ENCODE measurements at places on chromosomes 5 and 9.

DNA sequence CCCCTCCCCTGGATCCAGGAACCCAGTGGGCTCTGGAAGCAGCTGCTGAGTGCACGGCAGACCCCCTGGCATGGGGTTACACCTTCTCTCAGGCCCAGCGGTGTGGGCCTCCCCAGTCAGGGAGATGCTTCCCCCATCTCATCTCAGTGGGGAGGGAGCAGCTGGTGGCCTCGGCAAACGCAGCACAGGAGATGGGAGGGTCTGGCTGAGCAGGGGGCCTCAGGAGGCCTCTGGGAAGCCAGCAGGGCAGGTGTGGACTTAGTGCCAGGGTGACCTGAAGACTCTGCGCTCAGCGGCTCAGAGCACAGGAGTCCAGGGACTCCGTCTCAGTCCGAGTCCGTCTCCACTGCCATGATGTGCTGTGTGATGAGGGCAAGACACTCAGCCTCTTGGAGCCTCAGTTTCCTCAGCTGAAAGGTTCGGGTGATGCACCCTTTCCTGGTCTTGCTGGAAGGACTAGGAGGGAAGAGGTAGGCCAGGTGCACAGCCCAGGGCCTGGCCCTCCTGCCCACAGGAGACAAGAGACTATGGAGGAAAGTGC is 100.6 kb downstream of the GTF3C4 start:
- DNase-seq, result no peak

DNA sequence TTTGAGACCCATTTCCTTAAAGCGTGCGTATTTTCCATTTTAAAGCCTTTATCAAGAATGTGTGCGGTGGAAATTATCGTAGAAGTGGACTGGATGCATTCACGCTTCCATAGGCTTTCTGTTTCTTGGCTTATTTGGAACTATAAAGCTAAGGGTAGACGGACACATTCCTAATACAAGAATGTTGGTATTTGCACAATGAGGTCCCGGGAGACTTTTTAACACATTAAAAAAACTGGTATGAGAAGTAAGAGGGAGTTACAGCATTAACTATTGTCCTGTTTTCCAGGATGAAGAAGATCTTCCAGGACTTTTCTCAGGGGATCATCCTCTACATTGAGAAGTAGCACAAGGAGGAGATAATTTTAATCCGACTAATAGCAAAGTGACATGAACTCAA is 653.0 kb downstream of the MTRR start:
- no peak for DNase-seq

- DNase-seq, result no peak
These were observed 31.2 kb upstream of the ADRA1B start for GRCh38 chr5:159884917-159885620.

DNA sequence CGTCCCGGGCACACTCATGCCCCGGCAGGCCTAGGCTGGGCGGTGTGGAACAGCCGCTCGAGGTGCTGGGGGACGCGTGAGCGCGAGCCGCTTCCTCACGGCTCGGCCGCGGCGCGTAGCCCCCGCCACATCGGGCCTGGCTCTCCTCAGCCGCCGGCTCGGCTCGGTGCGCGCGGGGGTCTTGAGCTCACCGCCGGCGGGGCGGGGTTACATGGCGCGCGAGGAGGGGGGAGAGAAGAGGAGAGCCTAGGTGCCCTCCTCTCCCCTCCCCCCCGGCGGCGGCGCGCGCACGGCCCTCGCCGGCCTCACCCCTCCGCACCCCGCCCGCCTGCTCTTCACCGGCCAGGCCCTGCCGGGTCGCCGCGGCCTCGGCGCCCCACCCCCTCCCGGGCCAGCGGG is 7.7 kb downstream of the RANBP6 start:
- peak; percentile 71 for DNase-seq

DNA sequence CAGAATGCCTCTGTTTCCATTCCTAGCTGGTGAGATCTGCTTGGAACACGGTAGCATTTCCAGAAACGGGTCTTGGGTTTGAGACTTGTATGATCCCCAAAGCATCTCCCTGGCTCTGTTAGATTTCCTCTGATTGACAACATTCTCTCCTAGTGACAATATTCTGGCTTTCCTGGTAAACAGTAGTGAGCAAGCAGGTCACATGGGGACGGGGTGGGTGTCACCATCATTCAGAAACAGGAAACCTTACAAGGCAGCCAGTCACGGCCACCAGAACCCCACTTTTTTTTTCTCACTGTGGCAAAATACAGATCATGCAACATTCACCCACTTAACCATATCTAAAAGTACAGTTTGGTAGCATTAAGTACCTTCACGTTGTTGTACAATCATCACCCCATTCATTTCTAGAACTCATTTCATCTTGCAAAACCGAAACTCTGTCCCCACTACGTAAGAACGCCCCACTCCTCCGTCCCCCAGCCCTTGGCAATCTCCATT is 90.1 kb upstream of the LMX1B start:
- no peak for DNase-seq

- DNase-seq, result no peak
These were observed 162.9 kb downstream of the TTLL11 start for GRCh38 chr9:121929893-121930875.

GRCh38 chr5:132024789-132025402 is 13.4 kb upstream of the ACSL6 start:
- no peak for DNase-seq

DNA sequence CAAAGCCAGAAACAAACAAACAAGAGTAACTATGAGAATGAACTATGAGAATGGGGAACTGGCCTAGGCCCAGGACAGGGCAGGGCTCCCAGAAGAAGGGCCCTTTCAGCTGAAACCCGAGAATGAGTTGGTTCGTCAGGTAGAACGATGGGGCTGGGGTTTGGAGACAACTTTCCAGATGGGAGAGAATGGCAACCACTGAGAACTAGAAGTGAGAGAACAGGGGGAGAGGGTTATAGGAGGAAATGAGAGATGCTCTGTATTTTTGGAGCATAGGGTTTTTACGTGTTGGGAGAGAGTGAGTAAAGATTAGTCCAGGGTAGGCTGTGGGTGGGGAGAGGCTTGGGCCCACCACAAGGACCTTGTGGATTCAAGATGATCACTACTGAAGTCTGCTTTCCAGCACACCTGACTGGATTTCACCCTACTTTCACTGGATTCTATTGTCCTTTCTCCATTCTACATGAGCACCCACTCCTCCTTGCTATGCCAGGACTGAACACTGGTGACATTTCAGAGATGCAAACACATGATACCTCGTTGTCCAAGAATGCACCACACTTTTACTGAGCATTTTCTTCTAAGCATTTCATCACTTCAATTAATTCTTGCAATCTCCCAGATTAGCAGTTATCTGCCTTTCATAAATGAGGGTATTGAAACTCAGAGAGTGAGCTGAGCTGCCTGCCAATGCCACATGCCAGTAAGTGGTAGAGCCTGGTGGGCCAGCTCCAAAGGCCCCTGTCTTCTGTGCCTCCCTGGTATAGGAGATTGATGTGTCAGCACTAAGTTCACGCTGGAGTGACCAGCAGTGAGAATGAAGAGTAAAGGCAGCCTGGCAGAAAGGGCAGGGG is 3.2 kb upstream of the TMEM268 start:
- no peak for DNase-seq

- no peak for DNase-seq
These were observed 128.7 kb downstream of the NIPBL start for GRCh38 chr5:37005252-37005651.

DNA sequence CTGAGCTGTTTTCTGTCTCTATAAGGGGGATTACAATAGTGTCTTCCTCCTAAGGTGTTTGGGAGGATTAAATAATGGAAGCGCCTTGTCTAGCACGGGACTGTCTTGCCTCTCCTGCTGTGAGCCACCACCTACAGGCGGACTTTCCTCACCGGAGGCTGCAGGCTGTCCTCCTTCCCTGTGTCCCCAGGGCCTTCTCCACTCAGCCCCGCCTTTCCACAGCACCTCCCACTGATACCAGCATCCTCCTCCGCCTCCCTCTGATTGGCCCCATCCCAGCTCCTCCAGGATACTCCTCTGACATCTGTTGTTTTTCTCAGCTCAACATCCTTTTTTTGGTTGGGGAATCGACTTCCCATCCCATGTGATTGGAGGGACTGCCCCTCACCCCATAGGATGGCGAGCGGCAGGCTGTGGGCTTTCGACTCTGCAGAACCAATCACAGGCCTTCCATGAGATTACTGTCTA is 851 bp upstream of the ZDHHC12 start:
- peak; percentile 53 for DNase-seq

- DNase-seq, result no peak
These were observed 152.2 kb upstream of the OTULINL start for GRCh38 chr5:14429101-14430050.

DNA sequence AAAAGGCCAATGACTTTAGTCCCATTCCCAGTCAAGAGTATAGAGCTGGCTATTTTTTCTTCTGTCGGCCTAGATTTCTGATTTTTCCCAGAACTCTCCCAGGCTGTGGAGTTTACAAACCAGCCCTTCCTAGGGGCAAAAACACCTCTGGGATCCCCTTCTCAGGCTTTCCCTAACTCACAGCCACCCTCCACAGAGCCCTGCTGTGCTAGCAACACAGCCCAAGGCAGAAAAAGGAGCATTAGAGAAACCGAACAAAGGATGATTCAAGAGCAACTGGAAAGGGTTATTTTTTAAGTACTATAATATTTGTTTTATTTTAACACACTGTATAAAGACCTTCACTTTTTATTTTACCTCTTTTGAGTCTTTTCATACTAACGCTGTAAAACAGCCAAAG is 234.8 kb downstream of the GLIS3 start:
- no peak for DNase-seq

DNA sequence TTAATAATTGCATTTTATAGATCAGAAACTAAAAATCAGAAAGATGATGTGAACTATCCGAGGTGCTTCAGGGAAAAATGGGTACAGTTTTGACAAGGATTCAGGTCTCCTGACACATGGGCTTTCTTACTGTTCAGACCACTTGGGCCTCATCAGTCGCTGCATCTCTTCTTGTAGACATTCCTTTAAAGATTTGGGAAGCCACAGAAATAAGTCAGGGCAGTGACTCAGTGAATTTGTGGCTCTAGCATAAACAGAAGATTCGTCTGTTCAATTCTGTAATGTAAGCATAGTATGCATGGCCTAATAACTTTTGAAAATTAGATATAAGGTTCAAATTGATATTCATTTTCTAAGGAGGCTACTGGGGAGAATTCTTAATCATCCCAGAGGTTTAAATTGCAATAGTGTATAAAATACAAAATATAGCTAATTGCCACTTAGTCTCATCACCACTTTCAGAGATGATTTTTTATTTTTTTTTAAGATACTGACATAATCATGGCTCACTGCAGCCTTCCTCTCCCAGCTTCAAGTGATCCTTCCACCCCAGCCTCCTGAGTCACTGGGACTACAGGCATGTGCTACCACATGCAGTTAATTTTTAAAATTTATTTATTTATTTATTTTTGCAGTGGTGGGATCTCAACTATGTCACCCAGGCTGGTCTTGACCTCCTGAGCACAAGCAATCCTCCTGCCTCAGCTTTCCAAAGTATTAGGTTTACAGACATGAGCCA is 48.9 kb downstream of the RASEF start:
- DNase-seq, result no peak

DNA sequence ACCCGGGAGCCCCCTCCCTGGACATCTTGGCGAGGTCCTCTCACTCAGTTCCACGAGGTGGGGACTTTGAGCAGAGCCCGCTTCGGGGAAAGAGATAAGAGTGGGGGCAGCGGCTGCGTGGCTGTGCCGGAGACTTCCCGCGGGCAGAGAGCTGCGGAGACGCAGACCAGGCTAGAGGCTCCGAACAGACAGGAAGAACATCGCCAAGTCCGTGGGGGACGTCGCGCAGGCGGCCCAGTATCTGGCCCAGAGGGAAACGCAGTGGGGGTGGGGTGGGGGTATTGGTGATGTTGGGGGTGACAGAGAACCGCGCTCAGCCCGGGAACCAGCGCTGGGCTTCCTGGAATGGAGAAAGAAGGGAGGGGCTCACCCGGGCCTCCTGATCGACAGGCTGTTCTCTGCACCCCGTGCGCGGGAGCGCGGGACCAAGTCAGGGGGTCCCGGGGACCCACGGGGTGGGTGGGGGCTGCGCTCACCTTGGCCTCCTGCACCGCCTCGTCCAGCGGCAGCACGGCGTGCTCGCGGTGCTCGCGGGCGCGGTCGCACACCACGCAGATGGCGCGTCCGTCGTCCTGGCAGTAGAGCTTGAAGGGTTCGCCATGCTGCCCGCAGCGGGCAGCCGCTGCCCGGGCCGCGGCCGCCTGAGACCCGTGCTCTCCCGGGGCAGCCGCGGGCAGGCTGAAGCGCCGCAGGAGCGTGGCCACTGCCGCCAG is 727 bp downstream of the TRIM7 start:
- DNase-seq, result no peak

DNA sequence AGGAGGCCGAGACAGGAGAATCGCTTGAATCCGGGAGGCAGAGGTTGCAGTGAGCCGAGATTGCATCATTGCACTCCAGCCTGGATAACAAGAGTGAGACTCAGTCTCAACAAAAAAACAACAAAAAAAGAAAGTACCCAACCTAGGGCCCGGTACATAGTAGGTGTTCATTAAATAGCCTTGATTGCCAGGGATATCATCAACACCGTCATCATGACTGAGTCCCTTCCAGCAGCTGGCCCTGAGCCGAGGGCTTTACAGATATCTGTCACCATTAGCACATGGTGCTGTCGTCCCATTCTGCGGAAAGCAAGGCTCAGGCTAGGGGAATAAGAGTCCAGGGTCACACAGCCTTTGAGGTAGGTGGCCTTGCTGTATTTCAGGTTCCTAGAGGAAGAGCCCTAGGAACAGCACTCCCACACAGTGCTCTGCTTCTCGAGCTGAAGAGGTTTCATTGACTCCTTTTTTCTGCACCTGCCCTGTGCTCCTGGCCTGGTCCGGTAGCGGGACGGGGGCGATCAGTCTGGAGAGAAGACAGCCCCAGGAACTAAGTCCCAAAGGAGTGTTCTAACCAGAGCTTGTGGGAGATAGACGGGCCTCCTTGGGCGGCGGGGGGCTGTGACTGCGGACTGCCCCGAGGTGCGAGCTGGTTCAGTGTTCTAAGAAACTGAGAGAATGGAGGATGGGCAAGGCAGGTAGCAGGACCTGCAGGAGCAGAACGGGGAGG is 48.2 kb downstream of the CXXC5 start:
- DNase-seq, result no peak

Measured in germinal center (tissue), 1 donor.